Breast epithelium (tissue), 4 donors: ENCODE measurements at places on chromosomes 1 and 21. TPM values are rescaled to one million over a fixed set of nuclear protein-coding genes. Genes with fewer than 3 reads are reported as not detected.
A peak's percentile ranks its signal among the peaks of the same experiment; 100 is the strongest.

DNA sequence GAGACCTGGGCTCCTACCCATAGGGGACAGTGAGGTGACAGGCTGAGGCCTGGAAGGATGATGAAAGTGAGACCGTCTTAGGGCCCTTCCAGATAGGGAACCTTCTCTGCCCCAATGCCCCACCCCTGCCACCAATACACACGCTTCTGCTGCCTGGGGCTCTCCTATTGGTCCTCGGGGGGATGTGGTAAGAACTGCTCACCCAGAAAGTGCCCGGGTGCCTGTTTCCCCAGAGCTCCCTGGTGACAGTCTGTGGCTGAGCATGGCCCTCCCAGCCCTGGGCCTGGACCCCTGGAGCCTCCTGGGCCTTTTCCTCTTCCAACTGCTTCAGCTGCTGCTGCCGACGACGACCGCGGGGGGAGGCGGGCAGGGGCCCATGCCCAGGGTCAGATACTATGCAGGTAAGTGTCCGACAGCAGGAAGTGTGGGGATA lies 948 bp downstream of the SEMA4A start:
- peaks cover 6% of the 10 kb centered on the region for H3K4me1 ChIP-seq
- no peaks in the 10 kb centered on the region for H3K36me3 ChIP-seq
- no peak for DNase-seq
- peak overlapping the region; percentile 76 for H3K27ac ChIP-seq
- no peaks in the 10 kb centered on the region for H3K27me3 ChIP-seq

Gene LCE1E
- not detected for total RNA-seq

DNA sequence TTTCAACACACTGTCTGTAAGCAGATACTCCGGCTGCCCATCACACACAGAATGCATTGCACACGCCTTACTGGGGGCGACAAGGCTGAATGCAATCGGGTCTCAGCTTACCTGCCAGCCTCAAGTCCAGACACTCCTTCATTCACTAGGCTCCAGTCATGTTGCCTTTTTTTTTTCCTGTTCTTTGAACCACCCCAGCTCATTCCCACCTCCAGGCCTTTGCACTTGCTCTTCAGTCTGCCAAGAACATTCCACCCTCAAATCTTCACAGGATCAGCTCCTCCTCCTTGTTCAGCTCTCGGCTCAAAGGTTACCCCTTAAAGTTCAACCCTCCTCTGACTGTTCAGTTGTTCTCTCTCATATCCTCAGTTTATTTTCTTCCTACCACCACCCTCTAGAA lies 181.9 kb upstream of the ESRRG start:
- H3K27ac ChIP-seq, result no peak overlapping the region
- no peaks in the 10 kb centered on the region for H3K36me3 ChIP-seq
- no peak overlapping the region for H3K4me3 ChIP-seq
- no peaks in the 10 kb centered on the region for H3K4me1 ChIP-seq
- DNase-seq, result no peak

- no peaks in the 10 kb centered on the region for H3K36me3 ChIP-seq
- no peak overlapping the region for H3K27ac ChIP-seq
- H3K27me3 ChIP-seq, result peaks cover 21% of the 10 kb centered on the region
- no peak for DNase-seq
Observed at GRCh38 chr1:18341291-18342069, 139.2 kb upstream of the KLHDC7A start.

DNA sequence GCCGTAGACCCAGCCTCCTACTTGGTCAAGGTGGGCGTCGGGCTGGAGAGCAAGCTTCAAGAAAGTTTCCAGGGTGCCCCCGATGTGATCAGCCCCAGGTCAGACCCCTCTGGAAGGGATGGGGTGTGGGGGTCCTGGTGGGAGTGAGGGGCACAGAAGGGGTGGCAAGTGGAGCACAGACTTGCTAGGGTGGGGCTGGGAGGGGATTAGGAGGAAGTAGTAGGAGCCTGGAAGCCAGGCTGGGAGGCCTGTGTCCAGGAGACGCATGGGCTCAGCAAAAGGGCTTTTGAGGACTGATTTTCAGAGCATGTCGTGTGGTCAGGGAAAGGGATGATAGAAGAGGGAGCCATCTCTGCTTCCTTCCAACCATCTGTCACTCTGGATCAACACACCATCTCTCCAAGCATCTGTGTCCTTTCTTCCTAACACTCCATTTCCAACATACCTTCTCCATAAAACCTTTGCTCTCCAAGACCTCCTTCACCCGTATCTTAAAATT lies 8.5 kb downstream of the TRIM46 start:
- no peaks in the 10 kb centered on the region for H3K4me1 ChIP-seq
- H3K36me3 ChIP-seq, result no peaks in the 10 kb centered on the region
- H3K27ac ChIP-seq, result no peak overlapping the region
- H3K27me3 ChIP-seq, result no peaks in the 10 kb centered on the region
- DNase-seq, result no peak

GRCh38 chr1:37233606-37234005 lies 199.3 kb upstream of the GRIK3 start:
- no peak overlapping the region for H3K4me3 ChIP-seq
- no peak overlapping the region for H3K27ac ChIP-seq
- H3K36me3 ChIP-seq, result no peaks in the 10 kb centered on the region
- no peaks in the 10 kb centered on the region for H3K4me1 ChIP-seq
- DNase-seq, result no peak

- no peaks in the 10 kb centered on the region for H3K4me1 ChIP-seq
- H3K36me3 ChIP-seq, result no peaks in the 10 kb centered on the region
- H3K27ac ChIP-seq, result no peak overlapping the region
- H3K27me3 ChIP-seq, result no peaks in the 10 kb centered on the region
- no peak for DNase-seq
Observed at GRCh38 chr1:206422525-206422924, 47.8 kb upstream of the IKBKE start.

DNA sequence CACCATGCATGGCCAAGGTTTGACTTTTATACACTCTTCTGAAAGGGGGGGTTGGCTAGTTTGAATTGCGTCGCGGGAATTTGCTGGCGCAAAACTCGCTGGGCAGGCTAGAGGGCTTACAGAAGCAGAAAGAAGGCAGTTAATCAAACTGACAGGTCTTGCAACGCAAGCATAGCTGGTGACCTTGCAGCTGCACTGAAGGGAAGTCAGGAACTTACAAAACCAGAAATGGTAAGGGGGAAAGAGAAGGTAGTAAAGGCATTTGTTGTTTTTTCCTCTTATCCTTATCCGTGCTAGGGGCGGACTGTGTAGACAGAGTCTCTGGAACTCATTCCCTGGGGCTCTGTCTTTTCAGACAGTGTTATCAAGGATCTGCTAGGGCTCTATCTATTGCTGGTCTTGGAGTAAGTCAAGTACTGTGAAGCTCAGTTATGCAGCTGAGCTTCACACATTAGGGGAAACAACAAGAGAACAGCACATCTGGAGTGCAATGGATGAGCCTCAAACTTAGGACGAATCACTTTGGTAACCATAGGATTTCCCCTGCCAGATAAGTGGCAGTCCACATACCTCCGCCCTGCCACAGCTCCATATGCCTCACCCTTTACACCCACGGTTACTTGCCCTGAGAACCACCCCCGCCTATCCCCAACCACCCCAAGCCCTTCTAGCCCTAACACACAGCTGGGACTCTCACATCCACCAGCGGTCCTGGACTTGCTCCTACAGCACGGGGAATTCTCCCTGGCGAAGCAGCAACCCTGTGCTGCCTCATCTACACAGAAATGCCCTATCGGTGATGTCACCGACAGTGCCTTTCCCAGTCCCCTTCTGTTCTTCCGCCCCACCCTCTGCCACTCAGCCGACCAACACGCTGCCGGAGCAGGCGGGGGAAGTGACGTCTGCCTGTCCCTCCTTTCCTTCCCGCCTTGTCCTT lies 251.4 kb downstream of the FAM72C start:
- no peaks in the 10 kb centered on the region for H3K27me3 ChIP-seq
- no peaks in the 10 kb centered on the region for H3K4me1 ChIP-seq
- peak overlapping the region; percentile 57 for H3K4me3 ChIP-seq

Gene OR2L3
- total RNA-seq, result 0.33 TPM

GRCh38 chr1:10544239-10544638 lies 69.5 kb downstream of the PEX14 start:
- H3K4me1 ChIP-seq, result no peaks in the 10 kb centered on the region
- H3K27ac ChIP-seq, result no peak overlapping the region
- DNase-seq, result no peak
- no peak overlapping the region for H3K4me3 ChIP-seq

GRCh38 chr1:42830631-42831030 lies 13.4 kb upstream of the SVBP start:
- DNase-seq, result no peak
- no peaks in the 10 kb centered on the region for H3K36me3 ChIP-seq
- H3K4me1 ChIP-seq, result no peaks in the 10 kb centered on the region
- H3K27me3 ChIP-seq, result no peaks in the 10 kb centered on the region
- H3K27ac ChIP-seq, result no peak overlapping the region
- no peak overlapping the region for H3K4me3 ChIP-seq

DNA sequence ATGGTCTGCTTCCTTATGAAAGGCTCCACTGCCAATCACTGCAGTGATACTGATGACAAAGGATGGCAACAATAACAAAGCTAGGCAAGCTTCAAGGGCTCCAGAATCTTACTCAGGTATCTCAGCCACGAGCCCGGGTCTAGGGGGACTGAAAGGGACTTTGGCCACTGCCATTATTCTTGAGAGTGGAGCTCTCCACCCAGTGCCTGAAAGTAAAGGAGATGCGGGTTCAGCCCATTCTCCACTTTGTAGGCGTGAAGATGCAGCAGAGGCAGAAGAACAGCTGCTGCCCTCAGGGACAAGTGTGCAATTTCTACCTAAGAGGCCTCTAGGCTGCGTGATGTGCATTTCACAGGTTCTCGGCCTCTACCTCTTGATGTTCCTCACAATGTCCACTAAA lies 31.4 kb upstream of the SLAMF9 start:
- DNase-seq, result no peak
- H3K27me3 ChIP-seq, result no peaks in the 10 kb centered on the region
- H3K4me1 ChIP-seq, result no peaks in the 10 kb centered on the region
- H3K4me3 ChIP-seq, result no peak overlapping the region

- no peaks in the 10 kb centered on the region for H3K36me3 ChIP-seq
- DNase-seq, result no peak
- no peak overlapping the region for H3K27ac ChIP-seq
Observed at GRCh38 chr1:6414443-6414844, 5.3 kb downstream of the HES2 start.

GRCh38 chr1:47593598-47594285 lies 155.9 kb downstream of the FOXD2 start:
- peak overlapping the region; percentile 56 for H3K4me3 ChIP-seq
- H3K27me3 ChIP-seq, result peaks cover 30% of the 10 kb centered on the region
- no peak for DNase-seq
- H3K27ac ChIP-seq, result no peak overlapping the region
- H3K36me3 ChIP-seq, result no peaks in the 10 kb centered on the region

Gene ELF3
- total RNA-seq, result 367 TPM

DNA sequence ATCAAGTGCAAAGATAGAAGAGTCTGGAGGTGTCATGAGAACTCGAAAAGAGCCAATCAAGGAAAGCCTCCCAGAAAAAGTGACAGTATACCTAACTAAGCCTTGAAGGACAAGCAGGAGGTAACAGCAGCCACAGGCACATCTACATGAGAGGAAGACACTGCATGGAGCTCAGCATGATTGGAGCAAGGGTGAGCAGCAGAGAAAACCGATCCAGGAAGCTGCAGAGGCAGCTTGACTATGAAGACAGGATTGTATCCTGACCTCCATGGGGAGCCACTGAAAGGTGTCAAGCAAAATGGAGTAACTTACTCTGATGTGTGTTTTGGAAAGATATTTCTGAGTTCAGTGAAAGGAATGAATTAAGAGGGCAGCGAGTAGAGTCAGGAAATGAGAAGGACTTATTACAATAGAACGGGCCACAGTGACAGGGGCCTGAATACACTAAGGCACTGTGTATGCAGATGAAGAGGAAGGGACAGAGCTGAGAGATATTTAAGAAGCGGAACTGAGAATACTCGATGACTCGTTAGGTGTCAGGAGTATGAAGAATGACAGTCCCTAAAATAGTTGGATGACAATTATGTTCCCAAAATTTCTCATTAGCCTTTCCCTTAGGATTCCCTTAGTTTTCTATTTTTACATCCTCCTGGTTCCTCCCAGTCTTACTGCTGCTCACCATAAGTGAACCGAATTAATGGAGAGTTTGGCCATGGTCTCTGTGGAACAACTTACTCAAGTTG lies 139.3 kb upstream of the NFIA start:
- no peak overlapping the region for H3K4me3 ChIP-seq
- no peaks in the 10 kb centered on the region for H3K27me3 ChIP-seq
- no peak for DNase-seq
- no peaks in the 10 kb centered on the region for H3K4me1 ChIP-seq
- no peak overlapping the region for H3K27ac ChIP-seq
- no peaks in the 10 kb centered on the region for H3K36me3 ChIP-seq

DNA sequence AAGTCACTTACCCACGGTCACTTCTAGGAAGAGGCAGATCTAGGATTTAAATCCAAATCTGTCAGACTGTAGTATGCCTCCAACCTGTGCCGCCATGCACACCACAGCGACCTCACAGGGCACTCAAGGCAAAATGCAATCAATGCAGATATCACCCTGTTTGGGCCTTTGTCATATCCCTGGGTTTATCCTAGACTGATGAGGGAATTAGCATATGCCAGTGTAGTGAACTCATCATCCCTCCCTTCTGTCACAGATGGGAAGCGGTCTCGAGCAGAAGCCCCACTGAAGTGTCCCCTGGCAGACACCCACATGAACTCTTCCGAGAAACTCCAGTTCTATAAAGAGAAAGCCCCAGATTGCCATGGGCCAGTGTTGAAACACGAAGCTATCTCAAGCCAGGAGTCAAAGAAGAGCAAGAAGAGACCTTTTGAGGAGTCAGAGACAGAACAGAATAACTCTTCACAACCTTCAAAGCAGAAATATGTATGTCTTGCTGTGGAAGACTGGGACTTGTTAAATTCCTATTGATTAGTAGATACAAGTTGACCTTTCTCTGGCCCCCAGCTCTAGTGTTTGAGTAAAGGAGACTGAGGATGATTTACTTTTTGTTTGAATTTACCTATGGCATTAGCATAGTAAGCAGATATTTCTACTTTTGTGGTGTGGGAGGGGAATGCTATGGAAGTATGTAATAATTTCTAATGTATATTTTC lies 21.4 kb downstream of the LRRC42 start:
- H3K4me1 ChIP-seq, result no peaks in the 10 kb centered on the region
- H3K27ac ChIP-seq, result no peak overlapping the region
- no peak overlapping the region for H3K4me3 ChIP-seq
- peaks cover 4% of the 10 kb centered on the region for H3K36me3 ChIP-seq
- DNase-seq, result no peak

DNA sequence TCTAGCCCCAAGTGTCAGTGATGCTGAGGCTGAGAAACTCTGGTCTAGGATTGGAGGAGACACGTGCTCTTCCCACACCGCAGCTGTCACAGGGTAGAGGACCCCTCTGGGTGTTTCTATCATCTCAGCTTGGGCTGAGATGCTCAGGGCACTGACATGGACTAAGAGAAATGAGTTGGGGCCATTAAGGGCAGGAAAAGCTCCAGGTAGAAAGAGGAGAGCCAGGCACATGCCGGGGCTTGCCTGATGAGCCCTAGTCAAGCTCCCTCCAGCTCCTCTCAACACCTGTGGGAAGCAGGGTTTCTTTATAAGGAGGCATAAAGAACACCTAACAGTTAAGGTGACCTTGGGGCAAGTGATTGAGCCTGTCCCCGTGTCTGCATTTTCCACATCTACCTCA lies 17.3 kb downstream of the ABCA4 start:
- peak overlapping the region; percentile 42 for H3K27ac ChIP-seq
- no peaks in the 10 kb centered on the region for H3K36me3 ChIP-seq
- H3K27me3 ChIP-seq, result no peaks in the 10 kb centered on the region
- DNase-seq, result no peak

Gene RPTN
- not detected for total RNA-seq
